ENCODE measurements at places on chromosomes 6 and 20. TPM values are rescaled to one million over a fixed set of nuclear protein-coding genes. Genes with fewer than 3 reads are reported as not detected.

CNBD2 gene
- 5.6 TPM for total RNA-seq

ATP9A gene
- total RNA-seq = 25.2 TPM

PRSS16 gene
- total RNA-seq = not detected

PHACTR1 gene
- total RNA-seq = 18.9 TPM

POPDC3 gene
- total RNA-seq = 0.14 TPM

CCN5 gene
- total RNA-seq = 0.13 TPM

RBPJL gene
- not detected for total RNA-seq

SNAI1 gene
- 3.7 TPM for total RNA-seq

Data from thoracic aorta endothelial cell (primary cell).